ENCODE measurements at places on chromosomes 4 and X. TPM values are rescaled to one million over a fixed set of nuclear protein-coding genes. Genes with fewer than 3 reads are reported as not detected.

UCP1 gene
- not detected for total RNA-seq

DNA sequence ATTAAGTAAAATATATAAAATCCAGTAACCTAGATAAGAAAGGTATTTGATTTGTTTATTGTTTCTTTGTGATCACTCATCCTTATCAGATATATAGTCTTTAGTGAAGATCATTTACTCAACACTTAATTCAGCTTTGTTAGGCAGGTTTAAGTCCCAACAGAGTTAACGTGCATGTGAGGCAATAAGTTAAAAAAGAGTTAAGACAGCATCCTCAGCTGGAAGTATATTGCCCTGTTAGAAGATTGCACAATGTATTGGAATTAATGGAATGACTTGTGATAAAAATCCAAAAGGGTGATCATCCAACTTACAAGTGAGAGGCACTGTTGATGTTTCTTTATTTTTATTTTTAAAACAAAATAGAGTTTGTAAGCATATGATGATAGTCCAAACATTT, 1162.1 kb downstream of the RAPGEF2 start:
- DNase-seq = no peak
- peaks cover 4% of the 10 kb centered on the region for H3K36me3 ChIP-seq
- H3K4me1 ChIP-seq = no peaks in the 10 kb centered on the region
- H3K27me3 ChIP-seq = no peaks in the 10 kb centered on the region
- no peak overlapping the region for H3K4me3 ChIP-seq

DNA sequence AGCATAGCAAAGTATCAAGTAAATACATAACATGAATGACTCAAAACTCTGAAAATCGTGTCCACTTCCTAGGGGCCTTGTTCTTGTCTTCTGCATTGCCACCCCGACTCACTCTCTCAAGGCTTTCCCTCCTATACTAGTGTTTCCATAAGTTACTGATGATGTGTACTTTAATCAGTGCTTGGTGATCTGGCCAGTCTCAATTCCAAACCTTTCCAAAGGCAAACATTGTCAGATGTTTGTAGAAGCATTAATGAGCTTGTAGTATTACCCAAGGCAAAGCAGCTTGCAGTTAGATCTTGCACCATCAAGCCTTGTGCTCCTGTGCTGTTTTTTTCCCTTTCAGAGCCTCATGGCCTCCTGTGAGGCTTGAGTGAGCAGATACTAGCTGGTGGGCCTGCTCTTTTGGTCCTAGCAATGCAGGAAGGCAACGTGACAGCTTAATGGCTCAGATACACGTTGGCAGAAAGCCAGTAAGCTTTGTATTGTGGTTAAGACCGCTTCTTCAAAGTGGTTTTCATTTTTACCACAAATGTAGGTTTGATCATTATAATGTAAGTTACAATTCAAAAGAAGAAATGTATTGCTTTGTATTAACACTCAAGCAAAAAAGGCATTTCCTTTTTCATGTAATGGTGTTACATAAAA, 51.8 kb downstream of the RBPJ start:
- H3K4me1 ChIP-seq = peaks cover 42% of the 10 kb centered on the region
- H3K36me3 ChIP-seq = no peaks in the 10 kb centered on the region
- H3K27ac ChIP-seq = no peak overlapping the region
- H3K4me3 ChIP-seq = no peak overlapping the region
- H3K27me3 ChIP-seq = peaks cover 6% of the 10 kb centered on the region
- peak; percentile 74 for DNase-seq

- H3K4me3 ChIP-seq = no peak overlapping the region
- H3K4me1 ChIP-seq = no peaks in the 10 kb centered on the region
- DNase-seq = no peak
- no peaks in the 10 kb centered on the region for H3K27me3 ChIP-seq
- H3K36me3 ChIP-seq = no peaks in the 10 kb centered on the region
Measured at GRCh38 chr4:169050881-169051760, 41.1 kb upstream of the CBR4 start.

- H3K36me3 ChIP-seq = peaks cover 4% of the 10 kb centered on the region
- H3K27me3 ChIP-seq = no peaks in the 10 kb centered on the region
- peaks cover 55% of the 10 kb centered on the region for H3K4me1 ChIP-seq
- DNase-seq = no peak
- no peak overlapping the region for H3K4me3 ChIP-seq
Measured at GRCh38 chr4:158822348-158822747, 53.5 kb downstream of the FNIP2 start.

DNA sequence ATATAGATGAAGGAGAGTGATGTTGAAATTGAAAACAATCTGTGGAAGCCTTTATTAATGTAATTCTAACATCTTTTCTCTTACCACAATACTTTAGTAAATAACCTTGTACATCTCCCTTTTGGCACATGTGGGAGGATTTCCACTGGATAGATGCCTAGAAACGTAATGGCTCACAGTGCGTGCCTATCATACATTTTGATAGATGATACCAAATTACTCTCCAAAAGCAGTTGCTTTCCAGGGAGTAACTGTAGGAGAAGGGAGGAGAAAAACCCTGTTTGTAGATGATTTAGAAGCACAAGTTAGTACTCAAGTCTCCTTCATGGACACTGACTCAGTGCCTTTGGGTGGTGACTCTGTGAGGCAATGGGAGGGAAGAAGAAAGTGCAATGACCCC, 476.3 kb downstream of the CCSER1 start:
- H3K27me3 ChIP-seq = no peaks in the 10 kb centered on the region
- no peak overlapping the region for H3K4me3 ChIP-seq
- no peaks in the 10 kb centered on the region for H3K36me3 ChIP-seq
- H3K27ac ChIP-seq = no peak overlapping the region
- no peak for DNase-seq

DNA sequence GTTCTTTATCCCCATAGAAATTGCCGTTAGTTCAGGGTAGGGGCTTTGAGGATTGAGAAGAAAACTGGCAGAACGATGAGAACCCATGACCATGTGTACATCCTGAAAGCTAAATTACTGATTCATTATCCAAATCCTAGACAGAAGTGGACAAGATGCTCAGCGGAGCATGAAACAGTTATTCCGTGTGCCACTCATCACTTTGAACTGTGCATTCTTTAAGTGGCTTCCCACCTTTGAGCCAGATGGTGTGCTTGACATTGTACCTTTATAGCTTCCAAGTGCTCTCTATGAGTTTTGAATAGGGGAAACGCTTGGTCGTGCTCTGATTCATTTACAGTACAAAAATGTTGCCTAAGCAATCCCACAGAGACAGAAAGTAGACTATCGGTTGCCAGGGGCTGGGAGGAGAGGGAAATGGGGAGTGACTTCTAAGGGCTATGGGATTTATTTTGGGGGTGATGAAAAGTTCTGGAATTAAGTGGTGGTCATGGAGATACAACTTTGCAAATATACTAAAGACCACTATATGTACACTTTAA, 100.0 kb downstream of the DOCK11 start:
- no peak overlapping the region for H3K4me3 ChIP-seq
- peaks cover 83% of the 10 kb centered on the region for H3K36me3 ChIP-seq
- peak overlapping the region; percentile 53 for H3K27ac ChIP-seq
- no peak for DNase-seq
- H3K27me3 ChIP-seq = no peaks in the 10 kb centered on the region
- peaks cover 12% of the 10 kb centered on the region for H3K4me1 ChIP-seq

SULT1E1 gene
- total RNA-seq = not detected

ODAPH gene
- not detected for total RNA-seq

ALB gene
- 0.88 TPM for total RNA-seq

GRCh38 chr4:126603825-126604224, 1028.9 kb upstream of the INTU start:
- no peaks in the 10 kb centered on the region for H3K4me1 ChIP-seq
- no peak overlapping the region for H3K4me3 ChIP-seq
- no peak for DNase-seq
- no peak overlapping the region for H3K27ac ChIP-seq
- no peaks in the 10 kb centered on the region for H3K36me3 ChIP-seq

DNA sequence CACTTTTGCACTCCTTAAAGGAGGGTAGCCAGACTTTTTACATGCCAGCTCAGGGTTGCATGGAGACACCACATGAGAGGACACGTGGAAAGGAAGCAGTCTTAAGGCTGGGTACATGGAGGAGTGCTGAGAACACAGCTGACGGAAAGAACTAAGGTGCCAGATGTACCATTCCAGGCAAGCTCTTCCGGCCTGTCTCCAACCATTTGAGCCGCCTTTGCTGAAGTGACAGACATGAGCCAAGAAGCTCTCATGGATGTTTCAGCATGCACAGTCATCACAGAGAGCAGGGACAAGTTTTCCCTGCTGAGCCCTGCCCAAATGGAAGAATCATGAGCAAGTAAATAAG, 83.4 kb upstream of the BMP2K start:
- no peaks in the 10 kb centered on the region for H3K36me3 ChIP-seq
- no peak overlapping the region for H3K27ac ChIP-seq
- H3K4me1 ChIP-seq = peaks cover 10% of the 10 kb centered on the region

DNA sequence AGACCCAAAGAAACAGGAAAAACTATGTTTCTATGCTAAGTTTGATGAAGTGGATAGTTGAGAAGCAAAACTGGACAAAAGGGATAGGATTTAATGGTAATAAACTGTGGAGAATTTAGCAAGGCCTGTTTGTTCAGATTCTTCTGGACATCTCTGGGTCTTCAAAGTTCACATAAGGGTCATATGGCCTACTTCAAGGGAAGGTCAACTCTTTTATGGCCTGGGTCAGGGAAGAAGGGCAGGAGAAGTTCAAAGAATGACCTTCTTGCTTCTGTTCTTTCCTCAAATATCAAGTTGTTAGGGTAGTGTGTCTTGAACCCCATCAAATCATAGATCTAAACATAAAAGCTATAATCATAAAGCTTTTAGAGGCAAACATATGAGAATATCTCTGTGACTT, 102.7 kb downstream of the SOWAHB start:
- no peak overlapping the region for H3K4me3 ChIP-seq
- H3K4me1 ChIP-seq = no peaks in the 10 kb centered on the region
- no peak for DNase-seq
- H3K27me3 ChIP-seq = no peaks in the 10 kb centered on the region

- H3K27me3 ChIP-seq = no peaks in the 10 kb centered on the region
- H3K27ac ChIP-seq = no peak overlapping the region
- DNase-seq = no peak
- no peak overlapping the region for H3K4me3 ChIP-seq
- no peaks in the 10 kb centered on the region for H3K36me3 ChIP-seq
Measured at GRCh38 chr4:36274158-36274557, 7.3 kb upstream of the DTHD1 start.

GRCh38 chr4:13483768-13484121, 395 bp downstream of the RAB28 start:
- H3K4me3 ChIP-seq = peak overlapping the region; percentile 93
- DNase-seq = peak; percentile 65
- peaks cover 4% of the 10 kb centered on the region for H3K4me1 ChIP-seq
- H3K36me3 ChIP-seq = no peaks in the 10 kb centered on the region

TMSB15A gene
- not detected for total RNA-seq

- H3K27ac ChIP-seq = no peak overlapping the region
- H3K27me3 ChIP-seq = no peaks in the 10 kb centered on the region
- DNase-seq = no peak
- H3K36me3 ChIP-seq = no peaks in the 10 kb centered on the region
- H3K4me1 ChIP-seq = no peaks in the 10 kb centered on the region
Measured at GRCh38 chr4:95867919-95868318, 28.0 kb downstream of the PDHA2 start.

GRCh38 chrX:151773434-151773833, 38.9 kb downstream of the CNGA2 start:
- no peaks in the 10 kb centered on the region for H3K4me1 ChIP-seq
- H3K27ac ChIP-seq = no peak overlapping the region
- H3K4me3 ChIP-seq = no peak overlapping the region
- H3K36me3 ChIP-seq = no peaks in the 10 kb centered on the region
- peaks cover 12% of the 10 kb centered on the region for H3K27me3 ChIP-seq

CDS1 gene
- total RNA-seq = 0.70 TPM

VSIG4 gene
- total RNA-seq = 0.60 TPM

LRIT3 gene
- total RNA-seq = 0.18 TPM

- peaks cover 37% of the 10 kb centered on the region for H3K4me1 ChIP-seq
- H3K36me3 ChIP-seq = no peaks in the 10 kb centered on the region
- no peak overlapping the region for H3K4me3 ChIP-seq
- H3K27me3 ChIP-seq = no peaks in the 10 kb centered on the region
- DNase-seq = no peak
- H3K27ac ChIP-seq = no peak overlapping the region
Measured at GRCh38 chr4:37991623-37992410, 31.6 kb downstream of the PTTG2 start.

DNA sequence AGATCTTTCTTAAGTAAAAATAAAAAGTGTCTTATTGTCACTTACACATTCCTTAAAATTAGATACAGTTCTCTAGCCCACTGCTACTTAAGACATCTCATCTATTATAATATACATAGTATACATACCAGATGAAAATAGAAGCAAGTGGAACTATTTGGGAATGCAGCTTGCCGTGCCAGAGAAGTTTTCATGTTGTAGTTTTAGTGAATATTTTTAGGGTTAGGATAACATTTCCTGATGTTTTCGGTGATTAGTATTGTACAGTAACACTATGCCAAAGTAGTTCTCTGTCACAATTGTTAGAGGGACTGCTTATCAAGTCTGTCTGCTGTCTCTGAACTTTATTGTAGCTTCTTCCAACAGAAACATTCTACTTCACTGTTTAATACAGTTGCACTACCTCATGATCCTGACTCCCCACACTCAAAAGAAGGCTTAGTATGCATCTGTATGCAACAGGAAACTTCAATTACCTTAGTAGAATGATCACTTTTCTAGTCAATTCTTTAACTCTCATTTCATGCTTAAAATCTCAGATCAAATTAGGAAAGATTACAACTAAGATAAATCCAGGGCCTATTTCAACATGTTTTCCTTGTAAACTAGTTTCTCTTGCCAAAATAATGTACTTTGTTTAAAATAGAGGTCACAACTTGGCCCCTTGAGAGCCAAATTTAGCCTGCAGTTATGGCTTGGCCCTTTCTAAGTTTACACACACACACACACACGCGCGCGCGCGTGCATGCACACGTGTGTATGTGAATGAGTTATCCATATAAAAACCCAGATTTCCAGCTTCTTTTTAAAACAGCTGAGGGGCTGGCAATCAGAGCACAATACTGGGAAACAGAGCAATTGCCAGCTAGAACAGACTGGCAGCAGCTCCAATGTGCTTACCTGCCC, 42.3 kb upstream of the SRPX start:
- no peaks in the 10 kb centered on the region for H3K4me1 ChIP-seq
- H3K36me3 ChIP-seq = no peaks in the 10 kb centered on the region
- H3K27me3 ChIP-seq = no peaks in the 10 kb centered on the region
- no peak overlapping the region for H3K27ac ChIP-seq
- H3K4me3 ChIP-seq = no peak overlapping the region

GRCh38 chrX:125340490-125340889, 20.8 kb downstream of the TEX13C start:
- DNase-seq = no peak
- no peaks in the 10 kb centered on the region for H3K4me1 ChIP-seq
- no peaks in the 10 kb centered on the region for H3K36me3 ChIP-seq
- no peak overlapping the region for H3K27ac ChIP-seq
- H3K4me3 ChIP-seq = no peak overlapping the region

- DNase-seq = no peak
- H3K4me1 ChIP-seq = no peaks in the 10 kb centered on the region
- H3K27me3 ChIP-seq = no peaks in the 10 kb centered on the region
- H3K36me3 ChIP-seq = no peaks in the 10 kb centered on the region
- no peak overlapping the region for H3K4me3 ChIP-seq
Measured at GRCh38 chr4:124304941-124305340, 407.6 kb downstream of the ANKRD50 start.

GRCh38 chrX:134173541-134174272, 63.3 kb upstream of the CCDC160 start:
- peaks cover 4% of the 10 kb centered on the region for H3K27me3 ChIP-seq
- peak overlapping the region; percentile 84 for H3K4me3 ChIP-seq
- no peaks in the 10 kb centered on the region for H3K36me3 ChIP-seq

All from naive thymus-derived CD8-positive, alpha-beta T cell (primary cell).